Pons (tissue), 1 donor: ENCODE measurements at places on chromosomes 12 and 14.
A peak's percentile ranks its signal among the peaks of the same experiment; 100 is the strongest.

GRCh38 chr12:74983917-74984316 lies 225.7 kb downstream of the KCNC2 start:
- no peak for DNase-seq

DNA sequence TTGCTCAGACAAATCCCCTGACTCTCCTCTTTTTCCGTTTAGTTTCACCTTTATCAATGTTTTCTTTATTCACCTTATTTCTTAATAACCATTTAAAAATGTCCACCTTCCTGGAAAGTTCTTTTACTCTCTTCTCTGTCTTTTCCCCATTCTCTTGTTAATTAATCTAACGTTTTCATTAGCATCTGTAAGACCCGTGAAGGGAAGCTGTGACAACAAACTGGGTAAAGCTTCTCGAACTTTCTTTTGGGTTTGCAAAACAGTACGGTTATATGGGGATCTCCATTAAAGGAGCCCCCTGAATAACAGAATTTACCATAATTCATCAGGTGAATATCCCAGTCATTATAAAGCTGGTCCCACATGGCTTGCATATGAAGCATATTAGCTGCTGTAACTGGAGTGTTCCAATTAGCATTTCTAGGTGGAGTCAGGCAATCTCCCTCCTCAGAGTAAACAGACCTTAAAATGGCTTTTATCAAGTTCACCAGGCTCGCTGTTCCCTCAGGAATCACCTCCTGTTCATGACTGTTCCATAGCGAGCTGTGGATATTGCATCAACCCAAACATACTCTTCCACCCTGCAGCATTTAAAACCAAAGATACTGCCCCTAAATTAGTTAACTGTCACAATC lies 42.4 kb downstream of the TMEM30B start:
- no peak for DNase-seq

DNA sequence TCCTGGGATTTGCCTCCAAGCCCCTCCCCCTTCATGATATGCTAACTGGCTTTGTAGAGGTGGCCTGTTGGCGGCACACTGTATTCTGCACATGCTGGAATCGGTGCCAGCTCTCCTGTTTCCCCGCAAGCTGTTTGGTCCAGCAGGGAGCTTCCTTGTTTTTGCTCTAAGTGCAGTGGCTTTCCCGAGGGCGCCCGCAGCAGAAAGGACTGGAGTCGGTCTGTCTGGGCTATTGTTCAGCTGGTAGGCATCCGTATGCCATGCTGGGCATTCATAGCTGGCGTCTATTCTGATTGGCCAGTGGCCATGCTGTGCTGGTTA lies 88.9 kb upstream of the MED13L start:
- no peak for DNase-seq

- no peak for DNase-seq
Measured at GRCh38 chr14:23464700-23465099, 4.8 kb upstream of the NGDN start.

DNA sequence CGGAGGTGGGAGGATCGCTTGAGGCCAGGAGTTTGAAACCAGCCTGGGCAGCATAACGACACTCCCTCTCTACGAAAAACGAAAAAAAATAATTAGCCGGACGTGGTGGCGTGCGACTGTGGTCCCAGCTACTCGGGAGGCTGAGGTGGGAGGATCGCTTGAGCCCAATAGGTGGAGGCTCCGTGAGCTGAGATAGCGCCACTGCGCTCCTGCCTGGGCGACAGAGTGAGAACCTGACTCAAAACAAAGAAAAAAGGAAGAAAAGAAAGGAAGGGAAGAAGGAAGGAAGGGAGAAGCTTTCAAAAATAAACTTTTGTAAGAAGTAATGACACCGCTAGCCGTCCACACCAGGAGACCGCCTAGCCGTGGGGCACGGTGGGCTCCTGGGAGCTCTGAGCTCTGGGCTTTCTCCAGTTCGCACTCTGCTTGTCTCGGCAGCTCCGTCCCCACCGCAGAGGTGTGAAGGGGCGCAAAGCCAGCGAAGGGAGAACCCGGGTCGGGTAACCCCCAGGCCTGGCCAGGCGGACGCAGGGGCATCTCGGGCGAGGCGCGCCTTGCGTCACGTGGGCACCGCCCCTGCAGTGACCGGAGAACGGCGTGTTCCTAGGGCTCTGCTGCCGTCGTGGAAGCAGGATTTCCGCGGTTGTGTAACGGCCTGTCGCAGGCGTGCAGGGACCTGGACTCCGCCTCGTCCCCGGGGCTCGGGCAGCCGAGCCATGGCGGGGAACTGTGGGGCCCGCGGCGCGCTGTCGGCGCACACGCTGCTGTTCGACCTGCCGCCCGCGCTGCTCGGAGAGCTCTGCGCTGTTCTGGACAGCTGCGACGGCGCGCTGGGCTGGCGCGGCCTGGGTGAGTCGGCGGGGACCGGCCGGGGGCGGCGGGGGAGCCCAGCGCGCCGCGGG lies at the start of gene IRAK3:
TSS of gene IRAK3 (plus strand) at position 631 of the 902 bp plus-strand sequence. CDS start at position 717, 86 bp downstream.
- DNase-seq = peak; percentile 28

DNA sequence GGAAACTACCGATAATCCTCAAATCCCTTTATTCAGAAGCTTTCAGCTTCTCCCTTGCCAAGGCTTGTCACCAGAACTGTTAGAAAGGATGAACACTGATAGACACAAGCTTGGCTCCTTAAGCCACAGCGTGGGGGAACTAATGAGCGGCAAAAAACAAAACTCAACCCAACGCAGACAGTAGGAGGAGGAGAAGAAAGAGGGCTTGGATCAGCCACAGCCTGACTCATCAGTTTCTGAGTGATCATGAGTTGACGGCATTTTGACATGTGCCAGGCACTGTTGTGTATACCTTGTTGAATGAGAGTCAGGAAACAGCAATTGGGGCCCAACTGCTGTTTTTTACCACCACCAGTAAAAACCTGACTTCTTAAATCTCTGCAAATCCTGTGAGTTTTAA lies 23.7 kb downstream of the PLXNC1 start:
- DNase-seq = no peak

DNA sequence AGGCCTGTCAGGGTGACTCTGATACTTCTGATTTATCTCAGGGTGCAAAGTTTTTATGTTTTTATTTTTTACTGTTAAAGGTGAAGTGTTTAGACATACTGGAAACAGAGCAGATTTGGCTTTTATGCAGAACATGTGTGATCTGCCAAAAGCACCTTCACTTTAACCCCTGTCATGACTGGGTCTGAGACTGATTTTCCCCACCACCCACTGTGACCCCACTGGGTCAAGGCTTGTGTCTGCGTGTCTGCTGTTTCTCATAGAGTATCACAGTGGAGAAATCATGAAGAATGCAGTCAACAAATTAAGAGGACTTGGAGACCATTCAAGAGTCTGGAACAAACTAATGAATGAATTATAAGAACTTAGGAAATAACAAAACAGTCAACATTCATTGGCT lies 131.2 kb downstream of the SPTSSA start:
- DNase-seq = no peak

DNA sequence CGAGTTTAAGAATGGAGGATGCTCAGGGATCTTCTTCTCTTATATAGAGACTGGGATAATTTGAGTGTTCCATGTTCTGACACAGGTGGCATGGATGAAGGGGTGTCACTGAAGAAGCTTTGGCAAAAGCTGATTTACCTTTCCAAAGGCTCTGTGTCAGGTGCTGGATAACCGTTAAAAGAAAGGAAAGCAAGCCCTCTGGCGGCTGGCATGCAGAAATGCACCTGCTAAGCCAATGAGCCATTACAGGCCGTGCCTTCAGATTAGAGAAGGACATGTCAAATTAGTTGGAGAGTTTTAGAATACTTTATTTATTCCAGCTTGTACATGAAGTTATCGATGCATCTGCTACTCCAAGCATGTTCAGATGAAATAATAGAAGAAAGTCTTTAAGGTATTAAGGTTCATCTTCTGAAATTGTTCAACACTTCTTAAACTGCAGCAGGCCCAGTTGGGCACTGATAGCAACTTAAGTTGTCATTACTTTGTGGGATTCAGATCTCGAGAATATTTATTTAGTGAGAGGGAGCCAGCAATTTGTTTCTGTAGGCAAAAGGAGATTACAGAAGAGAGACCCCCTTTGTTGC lies 678.2 kb downstream of the NRXN3 start:
- DNase-seq = peak; percentile 49

GRCh38 chr12:75863533-75863932 lies 168.0 kb downstream of the PHLDA1 start:
- no peak for DNase-seq

DNA sequence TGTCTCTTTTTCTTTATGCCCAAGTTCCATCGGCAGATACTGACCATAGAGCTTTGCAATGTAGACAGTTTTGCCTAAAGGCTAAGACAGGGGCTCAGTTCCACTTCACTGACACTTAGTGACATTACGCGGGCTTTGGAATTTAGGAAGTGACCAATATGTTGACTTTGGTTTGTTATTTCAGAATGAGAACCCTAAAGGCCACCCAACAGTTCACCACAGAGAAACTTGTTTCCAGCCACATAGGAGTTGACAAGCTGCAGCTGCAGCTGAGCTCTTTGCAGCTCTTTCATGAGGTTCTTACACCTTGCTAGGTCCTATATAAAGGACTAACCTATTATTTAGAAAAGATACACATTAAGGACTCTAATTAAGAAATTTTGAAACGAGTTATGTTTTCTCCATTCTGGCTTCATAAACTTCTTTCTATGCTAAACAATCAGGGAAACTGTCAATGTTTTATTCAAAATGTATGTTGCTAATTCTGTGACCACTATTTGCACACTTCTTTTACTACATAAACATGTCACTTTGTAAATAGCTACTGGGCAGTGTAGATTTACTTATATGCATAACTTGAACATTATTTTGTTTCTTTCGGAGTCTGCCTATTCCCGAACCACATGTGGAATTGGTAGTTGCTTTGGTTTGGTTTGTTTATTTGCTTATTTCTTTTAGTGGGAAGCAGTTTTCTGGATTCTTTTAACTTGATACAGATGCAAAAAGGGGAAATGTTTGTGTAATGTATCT lies 18.5 kb upstream of the KLRD1 start:
- DNase-seq = no peak
